CD4-positive, CD25-positive, alpha-beta regulatory T cell (primary cell): ENCODE measurements at places on chromosomes 7 and 10. TPM values are rescaled to one million over a fixed set of nuclear protein-coding genes. Genes with fewer than 3 reads are reported as not detected.

- no peak overlapping the region for H3K27ac ChIP-seq
- no peaks in the 10 kb centered on the region for H3K4me1 ChIP-seq
- H3K36me3 ChIP-seq: no peaks in the 10 kb centered on the region
- no peaks in the 10 kb centered on the region for H3K27me3 ChIP-seq
- no peak for DNase-seq
Measured at GRCh38 chr10:117621196-117621595, 78.7 kb downstream of the EMX2 start.

DNA sequence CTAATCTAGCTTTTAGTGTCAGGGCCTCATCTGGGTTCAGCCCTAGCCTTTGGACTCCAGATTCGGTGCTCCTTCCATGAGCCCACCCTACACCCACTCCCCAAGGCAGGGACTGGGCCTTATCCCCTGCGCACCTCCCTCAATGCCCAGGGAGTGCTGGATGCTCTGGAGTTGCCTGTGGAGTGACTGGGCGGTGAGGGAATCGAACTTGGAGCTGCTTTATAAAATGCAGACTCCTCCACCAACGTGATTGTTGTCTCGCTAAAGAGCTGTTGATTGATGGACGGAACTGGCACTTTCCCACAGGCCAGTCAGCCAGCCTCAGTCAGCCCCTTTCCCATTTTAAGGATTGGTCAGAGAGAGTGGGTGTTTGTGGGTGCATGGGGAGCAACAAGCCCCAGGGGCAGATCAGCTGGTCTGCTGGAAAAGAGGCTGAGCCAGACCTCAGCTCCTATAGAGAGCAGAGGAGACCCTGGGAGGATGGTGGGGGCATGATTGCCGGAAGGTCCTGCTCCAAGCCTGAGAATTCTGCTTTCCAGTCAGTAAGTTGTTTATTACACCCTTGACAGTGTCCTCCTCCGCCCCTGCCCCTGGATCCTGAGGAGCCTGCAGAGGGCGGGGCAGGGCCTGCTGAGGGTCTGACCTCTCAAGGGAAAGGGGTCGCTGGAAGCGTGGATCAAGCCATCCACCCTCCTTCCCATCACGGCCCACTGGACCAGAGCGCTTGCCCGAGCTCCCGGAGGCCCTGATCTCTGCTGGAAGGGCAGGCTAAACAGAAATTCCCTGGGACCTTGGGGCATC, 16.7 kb downstream of the UNC5B start:
- H3K27me3 ChIP-seq: no peaks in the 10 kb centered on the region
- no peaks in the 10 kb centered on the region for H3K36me3 ChIP-seq
- H3K4me1 ChIP-seq: no peaks in the 10 kb centered on the region

- H3K27me3 ChIP-seq: no peaks in the 10 kb centered on the region
- H3K27ac ChIP-seq: no peak overlapping the region
- H3K4me1 ChIP-seq: peaks cover 4% of the 10 kb centered on the region
- H3K36me3 ChIP-seq: no peaks in the 10 kb centered on the region
- no peak overlapping the region for H3K4me3 ChIP-seq
Measured at GRCh38 chr7:107768263-107768662, 24.3 kb downstream of the CBLL1 start.

DNA sequence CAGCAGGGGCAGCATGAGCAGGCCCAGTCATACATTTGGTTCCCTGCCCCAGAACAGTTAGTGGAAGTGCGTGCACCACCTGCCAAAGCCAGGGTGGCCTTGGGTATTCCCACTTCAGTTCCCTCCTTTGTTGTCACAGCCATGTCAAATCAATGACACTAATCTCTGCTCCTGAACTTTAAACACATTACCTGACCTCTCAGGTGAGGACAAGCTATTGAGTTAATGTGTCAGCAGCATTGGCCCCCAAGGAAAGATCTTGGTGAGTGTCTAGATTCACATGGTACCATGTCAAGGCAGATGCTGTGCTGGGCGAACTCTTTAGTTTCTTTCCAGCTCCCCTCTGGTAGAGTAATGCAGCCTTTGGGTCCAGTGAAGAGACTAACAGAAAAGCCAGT, 2.1 kb downstream of the CYP3A5 start:
- no peaks in the 10 kb centered on the region for H3K36me3 ChIP-seq
- no peak overlapping the region for H3K4me3 ChIP-seq
- H3K27me3 ChIP-seq: no peaks in the 10 kb centered on the region
- DNase-seq: no peak

GRCh38 chr10:111578076-111578475, 501.2 kb downstream of the ADRA2A start:
- H3K36me3 ChIP-seq: no peaks in the 10 kb centered on the region
- H3K4me3 ChIP-seq: no peak overlapping the region
- DNase-seq: no peak
- no peaks in the 10 kb centered on the region for H3K4me1 ChIP-seq

DNA sequence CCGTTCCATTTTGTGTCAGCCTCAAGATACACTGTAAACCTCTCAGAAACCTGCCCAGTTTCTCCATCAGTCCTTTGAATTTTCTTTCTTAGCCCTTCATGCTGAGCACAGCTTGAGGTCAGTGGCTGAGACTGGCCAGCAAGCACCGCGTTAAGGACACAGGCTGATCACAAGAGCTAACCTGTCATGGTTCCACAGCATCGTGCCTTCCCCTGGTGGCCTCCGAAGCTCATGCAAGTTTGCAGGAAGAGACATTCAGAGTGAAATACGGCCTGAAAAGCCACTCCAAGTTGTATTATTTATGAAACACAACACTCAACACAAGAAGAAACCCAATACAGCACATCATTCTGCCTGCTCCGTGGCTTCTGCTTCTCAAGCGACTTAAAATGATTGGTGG, 57.0 kb upstream of the PFKP start:
- no peaks in the 10 kb centered on the region for H3K36me3 ChIP-seq
- no peak overlapping the region for H3K27ac ChIP-seq
- H3K4me1 ChIP-seq: no peaks in the 10 kb centered on the region
- H3K4me3 ChIP-seq: no peak overlapping the region

DNA sequence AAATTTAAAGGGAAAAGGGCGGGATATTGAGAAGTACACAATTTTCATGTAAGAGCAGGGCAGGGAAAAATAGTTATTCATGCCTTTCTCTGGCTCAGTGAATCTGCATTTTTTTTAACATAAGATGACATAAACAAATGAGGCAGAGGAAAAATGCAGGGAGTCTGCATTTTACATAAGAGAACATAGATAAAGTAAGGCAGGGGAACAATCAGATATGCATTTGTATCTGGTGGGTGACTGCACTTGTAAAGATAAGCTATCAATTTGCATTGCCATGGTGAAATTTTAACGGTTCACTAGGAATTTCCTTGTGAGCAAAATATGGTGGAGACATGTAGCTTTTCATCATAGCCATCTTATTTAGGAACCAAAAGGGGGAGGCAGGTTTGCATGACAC, 33.5 kb downstream of the ALOX5 start:
- peaks cover 2% of the 10 kb centered on the region for H3K27me3 ChIP-seq
- no peaks in the 10 kb centered on the region for H3K36me3 ChIP-seq
- H3K4me1 ChIP-seq: no peaks in the 10 kb centered on the region
- H3K4me3 ChIP-seq: no peak overlapping the region
- no peak for DNase-seq
- no peak overlapping the region for H3K27ac ChIP-seq

GRCh38 chr7:150994141-150994837, 3.5 kb downstream of the NOS3 start:
- no peaks in the 10 kb centered on the region for H3K27me3 ChIP-seq
- H3K36me3 ChIP-seq: no peaks in the 10 kb centered on the region

- no peaks in the 10 kb centered on the region for H3K36me3 ChIP-seq
- H3K4me1 ChIP-seq: peaks cover 16% of the 10 kb centered on the region
- no peaks in the 10 kb centered on the region for H3K27me3 ChIP-seq
- no peak overlapping the region for H3K27ac ChIP-seq
Measured at GRCh38 chr10:132425029-132425756, 28.2 kb downstream of the PWWP2B start.

Gene ZNF488
- not detected for total RNA-seq

Gene AGR2
- not detected for total RNA-seq
